ENCODE measurements at places on chromosomes 12 and 14.

GRCh38 chr12:562634-563033 lies 100.6 kb downstream of the NINJ2 start:
- DNase-seq: no peak

DNA sequence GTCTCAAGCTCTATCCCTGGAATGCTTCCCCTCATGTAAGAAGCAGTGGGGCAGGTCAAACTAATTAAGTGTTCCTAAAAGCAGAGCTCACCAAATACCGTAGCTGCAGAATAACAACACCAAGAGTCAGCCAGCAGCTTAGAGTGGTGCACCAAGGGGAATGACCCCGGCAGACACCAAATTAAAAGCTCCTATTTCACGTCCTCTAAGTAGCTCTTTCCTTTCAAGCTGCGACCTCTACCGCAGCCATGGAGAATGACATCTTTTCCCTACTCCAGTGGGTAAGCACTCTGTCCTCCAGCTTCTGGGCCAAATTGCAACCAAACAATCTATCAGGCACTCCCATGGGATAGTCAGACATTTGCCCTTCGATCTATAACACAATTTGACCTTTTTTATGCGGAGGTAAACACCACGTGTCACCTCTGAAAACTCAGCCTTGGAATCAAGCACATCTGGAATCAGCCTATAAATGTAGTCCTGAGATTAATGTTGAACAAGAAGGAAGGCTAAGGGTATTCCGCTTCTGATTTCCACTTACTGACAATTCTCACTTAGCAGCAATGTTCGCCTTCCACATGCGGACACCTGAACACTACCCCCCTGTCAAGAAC lies 67.6 kb upstream of the CDKN3 start:
- DNase-seq: no peak

DNA sequence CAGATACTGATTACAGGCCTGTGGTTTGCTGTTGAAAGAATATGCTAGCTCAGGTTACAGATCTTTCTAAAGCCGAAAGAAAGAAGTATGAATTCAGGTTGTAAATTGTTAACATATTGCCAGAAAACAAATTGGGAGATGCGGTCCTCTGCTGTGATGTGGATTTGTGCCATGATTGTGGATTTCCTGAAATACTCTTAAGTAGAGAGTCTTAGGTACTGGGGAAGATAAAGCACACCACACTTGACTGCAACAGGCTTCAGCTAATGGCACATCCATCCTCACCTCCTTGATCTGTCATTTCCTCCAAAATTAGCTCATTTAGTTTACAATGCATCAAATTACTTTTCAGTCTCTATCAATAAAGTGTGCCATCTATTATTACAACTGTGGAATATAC lies 279.2 kb downstream of the SYT1 start:
- DNase-seq: no peak

DNA sequence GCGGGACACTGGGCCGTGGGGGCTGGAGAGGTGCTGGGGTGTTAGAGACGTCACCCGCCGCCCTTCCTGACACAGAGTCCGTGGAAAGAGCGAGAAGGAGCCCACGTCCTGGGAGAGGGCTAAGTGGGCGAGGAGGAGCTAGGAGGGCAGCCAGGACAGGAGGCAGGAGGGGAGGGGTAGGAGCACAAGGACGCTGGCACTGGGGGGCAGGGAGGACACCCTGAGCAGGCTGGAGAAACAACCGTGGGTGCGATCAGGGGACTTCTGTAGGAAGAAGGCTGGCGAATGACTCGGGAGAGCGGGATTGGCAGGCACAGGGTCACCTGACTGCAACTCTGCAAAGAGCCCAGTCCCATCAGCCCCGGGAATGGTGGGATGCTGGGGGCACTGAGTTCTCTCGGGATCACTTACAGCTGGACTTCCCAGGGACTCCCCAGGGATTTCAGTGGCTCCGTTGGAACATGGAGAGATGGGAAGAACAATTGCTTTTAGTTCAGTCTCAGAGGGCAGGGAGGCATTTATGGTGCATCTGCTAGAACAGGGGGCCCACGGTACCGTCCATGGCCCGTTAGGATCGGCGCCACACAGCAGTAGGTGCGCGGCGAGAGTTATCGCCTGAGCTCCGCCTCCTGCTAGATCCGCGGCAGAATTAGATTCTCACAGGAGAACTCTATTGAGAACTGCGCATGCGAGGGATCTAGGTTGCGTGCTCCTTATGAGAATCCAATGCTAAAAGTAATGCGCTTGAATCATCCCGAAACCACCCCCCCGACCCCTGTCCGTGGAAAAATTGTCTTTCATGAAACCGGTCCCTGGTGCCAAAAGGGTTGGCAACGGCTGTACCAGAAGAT lies 24.3 kb downstream of the UBR7 start:
- DNase-seq: no peak

GRCh38 chr14:93398491-93398890 lies 32.2 kb upstream of the UNC79 start:
- no peak for DNase-seq

DNA sequence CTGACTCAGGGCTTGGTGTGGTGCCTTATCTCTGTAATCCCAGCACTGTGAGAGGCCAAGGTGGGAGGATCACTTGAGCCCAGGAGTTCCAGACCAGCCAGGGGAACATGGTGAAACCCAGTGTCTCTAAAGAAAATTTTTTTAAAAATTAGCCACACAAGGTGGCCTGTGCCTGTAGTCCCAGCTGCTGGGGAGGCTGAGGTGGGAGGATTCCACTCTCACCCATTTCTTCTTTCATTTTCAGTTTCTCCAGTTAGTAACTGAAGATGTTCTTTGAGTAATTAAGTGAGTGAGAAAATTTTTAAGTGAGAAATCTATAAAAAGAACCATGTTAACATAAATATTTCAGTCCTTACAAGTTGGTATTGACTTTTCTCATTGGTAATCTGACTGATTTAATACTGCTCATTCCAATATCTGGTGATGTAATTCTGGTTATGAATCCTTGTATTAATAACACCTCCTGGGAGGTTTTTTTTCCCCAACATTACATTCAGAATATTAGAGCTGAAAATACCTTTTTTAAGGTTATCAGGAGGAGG lies 6.1 kb downstream of the METTL3 start:
- DNase-seq: no peak

- no peak for DNase-seq
Observed at GRCh38 chr12:56808954-56809353, 45.8 kb downstream of the HSD17B6 start.

GRCh38 chr12:45879363-45879895 lies 110.9 kb downstream of the SCAF11 start:
- DNase-seq: no peak
